ENCODE measurements at places on chromosomes 3 and 15.

DNA sequence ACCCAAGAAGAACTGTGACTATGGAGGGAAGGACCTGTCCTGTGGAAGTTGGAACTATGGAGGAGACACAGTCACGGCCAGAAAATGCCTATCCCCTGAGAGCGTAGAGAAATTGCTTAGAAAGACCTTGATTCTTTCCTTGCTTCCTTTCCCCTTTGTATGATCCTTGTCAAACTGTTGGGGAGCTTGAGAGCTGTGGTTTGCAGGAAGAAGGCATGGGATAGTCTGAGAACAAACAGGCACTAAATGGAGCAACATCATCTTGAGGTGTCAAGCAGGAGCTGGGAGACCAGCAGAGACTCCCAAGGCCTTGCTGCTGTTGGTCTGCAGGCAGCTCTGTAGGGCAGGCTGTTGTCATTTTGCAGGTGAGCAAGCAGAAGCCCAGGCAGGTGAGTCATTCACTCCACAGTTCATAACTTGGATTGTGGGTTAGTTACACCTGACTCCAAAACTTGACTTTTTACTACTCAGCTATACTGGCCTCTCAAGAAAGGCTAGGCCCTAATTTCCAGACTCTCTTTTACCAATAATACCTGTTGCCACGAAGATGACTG is 298.9 kb downstream of the LRTM1 start:
- no peak for DNase-seq

DNA sequence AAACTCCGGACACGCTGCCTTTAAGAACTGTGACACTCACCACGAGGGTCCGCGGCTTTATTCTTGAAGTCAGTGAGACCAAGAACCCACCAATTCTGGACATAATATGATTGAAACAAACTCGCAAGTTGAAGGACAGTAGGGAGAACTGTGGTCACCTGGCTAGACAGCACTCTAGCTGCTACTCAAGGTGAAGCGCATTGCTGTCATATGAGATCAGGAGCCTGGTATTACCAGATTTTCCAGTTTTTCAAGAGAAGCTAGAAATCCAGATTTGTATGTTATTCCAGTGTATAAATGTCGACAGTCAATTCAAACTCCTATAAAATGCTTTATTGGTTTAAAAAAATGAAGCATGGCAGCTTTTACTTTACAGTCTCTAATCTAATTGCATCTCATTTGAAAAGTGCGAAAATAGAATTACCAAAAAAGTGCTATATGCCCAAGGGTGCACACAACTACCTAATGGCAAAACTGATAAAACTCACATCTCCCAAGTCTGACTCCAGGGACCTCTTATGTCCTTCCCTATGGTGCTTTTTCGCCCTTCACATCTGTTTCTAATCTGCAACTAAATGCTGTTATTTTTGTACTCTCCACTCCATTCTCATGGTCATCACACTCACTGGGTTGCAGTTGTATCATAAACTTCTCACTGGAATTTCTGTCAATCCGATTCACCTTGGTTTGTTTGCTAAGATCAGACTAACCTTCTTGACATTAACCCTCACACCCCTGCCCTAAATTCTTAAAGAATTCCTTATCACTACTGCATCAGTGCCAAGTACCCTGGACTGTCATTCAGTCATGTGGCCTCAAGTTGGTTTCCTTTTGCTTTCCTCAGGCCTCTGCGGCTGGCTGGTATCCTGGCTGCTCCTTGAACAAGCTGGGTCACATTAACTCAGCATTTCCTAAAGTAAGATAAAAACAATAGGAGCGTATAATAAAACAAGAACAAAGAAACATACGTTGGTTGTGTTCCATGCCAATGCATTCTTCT is 31.5 kb upstream of the ARHGEF26 start:
- no peak for DNase-seq

GRCh38 chr15:35381328-35381727 is 164.6 kb downstream of the DPH6 start:
- DNase-seq, result no peak

DNA sequence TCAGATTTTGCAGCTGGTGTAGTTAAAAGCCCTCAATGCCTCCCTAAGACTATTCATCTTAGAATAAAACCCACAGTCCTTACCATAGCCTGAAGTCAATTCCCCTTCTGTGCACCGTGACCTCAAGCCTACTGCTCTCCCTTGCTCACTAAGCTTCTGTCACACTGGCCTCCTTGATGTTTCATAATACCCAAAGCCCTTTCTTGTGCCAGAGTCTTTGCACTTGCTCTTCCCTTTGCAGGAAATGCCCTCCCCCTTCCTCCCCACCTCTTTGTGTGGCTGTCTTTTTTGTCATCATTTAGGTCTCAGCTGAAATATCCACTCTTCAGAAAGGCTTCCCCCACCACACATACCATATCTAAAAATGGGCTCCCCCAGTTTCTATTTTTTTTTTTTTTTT is 4.2 kb upstream of the PLEKHO2 start:
- peak; percentile 91 for DNase-seq

- DNase-seq, result no peak
Observed at GRCh38 chr3:40422861-40423260, 34.3 kb upstream of the RPL14 start.

DNA sequence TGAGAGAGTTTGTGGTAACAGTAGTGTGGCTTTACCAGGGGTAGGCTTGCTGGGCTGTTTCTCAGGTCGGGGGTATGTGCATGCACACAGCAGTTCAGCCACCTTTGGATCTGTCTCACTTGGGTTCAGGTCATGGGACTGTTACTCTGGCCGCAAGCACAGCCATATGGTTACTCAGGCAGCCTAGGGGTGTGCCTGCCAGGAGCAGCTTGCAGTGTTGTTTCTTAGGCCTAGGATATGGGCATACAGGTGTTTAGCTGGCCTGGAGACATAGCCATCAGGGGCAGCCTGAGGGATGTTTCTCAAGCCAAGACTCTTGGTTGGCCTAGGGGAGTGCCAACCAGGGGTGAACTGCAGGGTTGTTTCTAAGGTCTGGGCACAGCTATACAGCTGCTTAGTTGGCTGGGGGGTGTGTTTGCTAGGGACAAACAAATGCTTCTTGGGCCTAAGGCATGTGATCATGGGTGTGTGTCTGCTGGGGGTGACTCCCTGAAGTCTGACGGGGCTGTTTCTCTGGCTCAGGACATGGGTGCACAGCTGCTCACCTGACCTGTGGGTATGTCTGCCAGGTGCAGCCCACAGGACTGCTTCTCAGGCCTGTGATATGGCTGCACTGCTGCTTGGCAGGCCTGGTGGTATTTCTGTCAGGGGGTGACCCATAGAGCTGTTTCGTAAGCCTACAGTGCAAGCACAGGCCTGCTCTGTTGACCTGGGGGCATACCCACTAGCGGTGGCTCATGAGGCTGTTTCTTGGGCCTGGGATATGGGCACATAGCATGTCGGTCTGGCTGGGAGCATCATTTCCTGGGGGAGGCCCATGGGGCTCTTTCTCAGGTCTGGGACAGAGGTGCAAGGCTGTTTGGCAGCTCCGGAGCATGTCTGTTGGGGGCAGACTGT is 168.0 kb upstream of the THRB start:
- no peak for DNase-seq

DNA sequence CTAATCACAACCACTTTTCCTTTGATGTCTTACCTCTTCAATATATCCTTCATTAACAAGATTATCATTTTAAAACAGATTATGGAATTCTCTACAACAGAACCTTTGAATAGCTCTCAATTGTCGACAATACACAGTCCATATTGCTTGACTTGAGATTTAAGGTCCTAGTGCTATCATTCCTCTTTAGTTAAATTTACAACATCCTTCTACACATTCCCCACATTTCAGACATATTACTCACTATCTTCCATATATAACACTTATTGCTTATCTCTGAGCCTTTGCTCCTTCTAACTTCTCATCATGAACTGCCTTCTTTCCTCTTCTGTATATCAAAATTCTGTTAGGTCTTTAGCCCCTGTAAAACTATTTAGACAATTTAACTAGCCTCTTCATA is 247.0 kb downstream of the STXBP5L start:
- DNase-seq, result no peak

GRCh38 chr3:41603807-41604206 is 358.1 kb downstream of the ULK4 start:
- DNase-seq, result no peak

- DNase-seq, result no peak
Observed at GRCh38 chr15:28936481-28936881, 50.7 kb downstream of the APBA2 start.

GRCh38 chr3:14507757-14508504 is 32.2 kb downstream of the GRIP2 start:
- DNase-seq, result no peak

DNA sequence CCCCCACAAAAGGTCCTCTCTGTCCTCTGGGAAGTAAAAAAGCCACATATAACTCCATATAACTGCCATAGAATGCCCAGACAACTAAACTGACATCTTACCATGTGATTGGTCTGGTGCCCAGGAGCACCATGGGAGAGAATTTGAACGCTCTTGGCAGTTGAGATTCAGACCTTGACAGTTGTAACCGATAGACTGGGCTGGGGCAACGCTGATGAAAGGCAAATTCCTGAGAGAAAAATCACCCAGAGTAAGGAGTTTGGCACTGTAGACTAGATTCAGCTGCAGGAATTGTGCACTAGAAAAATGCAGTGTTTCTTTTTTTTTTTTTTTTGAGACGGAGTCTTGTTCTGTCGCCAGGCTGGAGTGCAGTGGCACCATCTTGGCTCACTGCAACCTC is 240.5 kb downstream of the SOX2 start:
- DNase-seq, result no peak

GRCh38 chr3:140955645-140956044 is 14.0 kb downstream of the SLC25A36 start:
- DNase-seq, result no peak

GRCh38 chr15:64044300-64045100 is 1.8 kb downstream of the DAPK2 start:
- DNase-seq, result peak; percentile 18

DNA sequence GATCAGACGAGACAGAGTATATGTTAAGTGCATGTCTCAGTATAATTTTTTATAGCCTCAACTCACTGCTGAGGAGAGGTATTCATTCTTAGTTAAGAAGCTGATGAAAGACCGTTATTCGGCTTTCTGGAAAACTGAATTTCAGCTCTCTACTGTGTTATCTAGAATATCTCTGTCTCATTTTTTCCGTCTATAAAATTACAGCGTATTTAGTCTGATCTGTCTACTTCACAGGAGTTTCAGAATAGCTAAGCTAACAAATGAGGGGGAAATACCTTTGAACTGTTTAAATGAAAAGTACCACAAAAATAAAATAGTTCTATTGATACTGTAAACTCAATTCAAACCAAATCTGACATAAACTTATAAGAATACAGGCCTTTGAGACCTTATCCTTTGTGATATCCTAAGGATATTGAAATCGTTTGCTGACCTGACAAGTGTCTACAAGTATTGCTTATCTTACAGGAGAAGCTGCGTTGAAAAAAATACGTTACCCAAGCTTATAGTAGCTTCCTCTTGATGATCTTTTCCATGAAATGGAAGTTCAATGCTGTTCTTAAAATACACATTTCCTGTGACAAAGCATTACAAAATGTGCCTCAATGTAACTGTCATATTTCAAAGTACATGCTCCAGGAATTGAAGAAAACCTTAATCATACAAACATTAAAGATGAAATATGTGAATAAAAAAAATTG is 104.6 kb downstream of the IL1RAP start:
- DNase-seq, result peak; percentile 68

GRCh38 chr15:88696254-88696653 is 57.4 kb downstream of the ISG20 start:
- no peak for DNase-seq

- no peak for DNase-seq
Observed at GRCh38 chr3:65354880-65355279, 667.1 kb upstream of the ADAMTS9 start.

- DNase-seq, result peak; percentile 75
Observed at GRCh38 chr3:42749753-42750231, 23.3 kb downstream of the CCDC13 start.

DNA sequence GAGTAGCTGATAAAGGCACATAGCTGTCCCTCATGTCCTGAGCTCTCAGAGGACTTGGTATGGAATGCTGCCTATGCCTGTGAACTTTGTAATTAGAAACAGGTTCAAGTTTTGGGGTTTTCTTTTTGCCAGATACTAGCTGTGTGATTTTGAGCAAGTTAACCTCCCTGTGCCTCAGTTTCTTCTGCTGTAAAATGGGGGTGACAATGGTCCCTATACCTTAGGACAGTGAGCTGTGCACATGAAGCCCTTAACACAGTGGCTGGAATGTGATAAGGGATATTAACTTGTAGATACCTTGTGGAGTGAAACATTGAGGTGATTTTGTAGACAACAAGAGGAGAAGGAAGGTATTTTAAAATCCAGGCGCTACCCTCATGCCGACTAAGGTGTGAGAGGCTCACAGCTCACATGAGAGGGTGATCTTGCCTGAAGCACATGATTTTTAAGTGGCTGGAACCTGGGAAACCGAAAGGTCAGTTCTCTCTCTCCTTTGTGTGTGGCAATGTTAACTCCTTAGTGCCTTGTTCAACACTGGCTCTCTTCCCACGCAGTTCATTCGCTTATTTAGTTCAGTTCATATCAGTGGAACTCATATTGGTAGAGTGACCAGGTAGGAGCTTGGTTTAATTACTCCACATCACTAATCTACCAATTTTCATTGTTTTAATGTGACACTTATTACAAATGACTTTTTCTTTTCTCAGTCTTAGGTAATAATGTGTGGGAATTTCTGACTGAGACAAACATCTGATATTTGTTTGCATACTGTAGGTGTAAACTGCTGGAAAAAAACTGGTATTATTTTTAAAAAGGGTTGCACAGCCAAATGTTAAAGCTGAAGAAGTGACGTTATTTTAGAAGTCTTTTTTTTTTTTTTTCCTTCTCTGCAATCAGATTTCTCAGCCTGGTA is 236.2 kb downstream of the ITPR1 start:
- no peak for DNase-seq

- DNase-seq, result no peak
Observed at GRCh38 chr15:27271258-27271657, 300.3 kb downstream of the GABRG3 start.

DNA sequence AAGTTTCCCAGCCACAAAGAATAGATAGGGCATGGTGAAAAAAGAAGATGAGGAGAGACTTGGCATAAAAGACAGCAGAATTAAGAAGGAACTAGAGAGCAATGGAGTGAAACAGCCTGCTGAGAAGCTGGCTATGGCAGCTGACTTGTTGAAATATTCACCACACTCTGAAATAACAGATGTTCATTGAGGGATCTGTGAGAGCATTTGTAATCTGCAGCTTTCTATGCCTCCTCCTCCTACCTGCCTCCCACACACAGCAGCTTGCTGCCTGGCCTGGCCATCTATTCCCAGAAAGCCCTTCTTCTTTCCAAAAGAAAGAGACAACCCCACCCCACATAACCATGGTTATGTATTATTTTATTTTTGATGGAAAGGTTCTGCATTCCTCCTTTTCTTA is 303.9 kb downstream of the GAP43 start:
- DNase-seq, result no peak

All from Kasumi-1 (cell line).